NCI-H226 (cell line): ENCODE measurements at places on chromosomes 1 and 21.

DNA sequence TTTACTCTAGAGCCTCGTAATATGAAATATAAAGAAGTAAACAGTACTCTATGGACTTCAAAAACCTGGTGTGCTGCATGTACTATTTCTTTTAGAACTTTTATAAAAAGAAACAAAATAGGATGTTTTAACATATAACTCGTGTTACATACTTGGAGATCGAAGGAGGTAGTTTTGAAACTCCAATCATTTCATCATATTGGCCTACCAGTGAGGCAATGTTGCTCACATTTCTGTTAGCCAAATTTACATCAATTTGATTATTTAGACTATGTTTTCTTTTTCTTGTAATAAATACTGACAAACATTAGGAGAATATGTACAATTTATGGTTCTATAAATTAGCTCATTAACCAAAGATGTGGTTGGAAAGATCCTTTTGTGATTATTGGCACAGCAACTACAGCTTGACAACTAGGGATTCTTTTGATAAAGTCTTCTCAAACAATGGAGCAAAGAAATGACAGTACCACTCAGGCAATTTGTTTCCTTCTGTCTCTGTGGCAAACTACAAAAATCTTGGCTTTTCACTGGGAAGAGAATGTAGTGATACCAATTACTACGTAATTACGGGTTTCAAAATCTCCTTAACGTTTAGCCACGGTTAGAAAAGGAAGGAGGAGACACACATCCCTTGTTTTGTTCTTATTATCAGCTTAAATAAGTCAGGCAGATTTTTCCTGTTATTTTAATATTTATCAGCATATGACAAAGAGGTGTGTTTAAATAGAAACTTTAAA is 266.6 kb upstream of the SGIP1 start:
- no peak for DNase-seq

GRCh38 chr1:153627715-153628626 is at the start of gene S100A1:
Gene S100A1 (plus strand): TSS chr1:153628434. CDS start chr1:153630522, 2,088 bp downstream.
- peak; percentile 2 for DNase-seq

DNA sequence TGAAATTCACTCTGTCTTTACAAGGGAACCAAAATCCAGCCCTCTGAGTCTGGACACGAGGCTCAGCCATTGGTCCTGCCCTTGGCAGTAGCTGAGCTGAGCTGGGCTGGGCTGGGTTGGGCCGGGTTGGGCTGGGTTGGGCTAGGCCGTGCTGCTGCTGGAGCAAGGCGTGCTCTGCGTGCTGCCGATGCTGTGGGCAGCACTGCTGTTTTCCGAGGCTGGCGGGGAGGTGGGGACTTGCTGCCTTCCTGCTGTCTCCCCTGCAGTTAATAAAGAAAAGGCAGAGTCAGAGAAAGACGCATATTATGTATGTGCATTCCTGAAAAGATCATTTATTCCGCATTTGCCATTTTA is 182.9 kb downstream of the CDC7 start:
- DNase-seq = no peak

DNA sequence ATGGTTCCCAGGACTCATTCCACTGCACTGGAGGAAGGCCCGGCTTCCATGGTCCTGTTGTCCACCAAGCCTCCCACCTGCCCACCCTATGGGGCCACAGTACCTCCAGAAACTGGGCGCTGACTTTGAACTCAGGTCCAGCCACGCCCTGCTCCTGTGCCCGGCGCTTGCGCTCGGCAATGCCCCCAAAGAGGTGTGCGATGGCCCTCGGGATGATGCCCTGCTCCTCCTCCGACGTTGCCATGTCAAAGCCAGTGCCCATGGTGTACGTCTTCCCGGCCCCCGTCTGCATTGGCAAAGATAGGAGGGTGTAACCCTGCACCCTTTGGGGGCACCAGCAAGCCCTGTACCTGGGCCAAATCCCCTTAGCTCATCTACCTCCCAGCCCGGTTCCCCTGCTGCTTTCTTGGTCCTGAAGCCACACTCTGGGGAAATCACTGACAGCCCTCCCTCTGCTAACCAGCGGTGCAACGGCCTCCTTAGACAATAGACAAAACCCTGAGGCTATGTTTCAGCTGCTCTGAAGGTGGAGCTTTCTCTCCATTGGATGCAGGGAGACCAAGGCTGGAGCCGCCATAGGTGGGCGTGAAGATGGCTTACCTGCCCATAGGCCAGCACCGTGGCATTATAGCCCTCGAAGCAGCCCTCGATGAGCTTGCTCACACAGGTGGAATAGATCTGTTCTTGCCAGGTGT is 14.7 kb downstream of the KIF21B start:
- no peak for DNase-seq

DNA sequence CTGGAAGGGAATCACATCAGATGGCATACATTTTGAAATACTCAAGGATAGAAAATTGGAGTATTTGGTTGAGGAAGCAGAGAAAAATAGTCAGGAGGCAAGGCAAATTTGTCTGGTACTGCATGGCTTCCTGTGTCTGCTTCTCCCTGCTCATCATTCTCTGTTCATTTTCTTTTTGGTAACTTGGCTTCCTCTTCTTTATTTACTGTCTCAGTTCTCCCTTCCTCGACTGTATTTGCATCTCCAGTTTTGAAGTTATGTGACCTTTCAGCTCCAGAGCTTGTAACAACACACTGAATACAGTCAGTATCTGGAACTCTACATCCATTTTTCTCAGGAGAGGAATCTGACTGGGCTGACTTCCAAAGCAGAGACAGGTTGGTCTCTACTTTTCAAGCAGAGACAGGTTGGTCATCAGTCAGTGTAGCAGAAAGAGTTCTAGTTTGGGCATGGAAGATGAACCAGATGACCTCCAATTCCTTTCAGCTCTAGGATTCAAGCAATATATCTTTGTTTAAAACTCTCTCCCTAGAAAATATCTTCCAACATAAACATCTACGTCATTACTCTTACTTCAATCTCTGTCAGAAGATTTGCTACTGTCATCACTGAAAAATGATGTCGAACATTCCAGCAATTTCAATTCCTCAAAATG is 571.2 kb downstream of the ADGRL2 start:
- DNase-seq = peak; percentile 80
